OCI-M1 (cell line): ENCODE measurements at places on chromosomes 7 and 10.

- DNase-seq = no peak
Observed at GRCh38 chr7:128060018-128060417, 28.8 kb upstream of the LRRC4 start.

DNA sequence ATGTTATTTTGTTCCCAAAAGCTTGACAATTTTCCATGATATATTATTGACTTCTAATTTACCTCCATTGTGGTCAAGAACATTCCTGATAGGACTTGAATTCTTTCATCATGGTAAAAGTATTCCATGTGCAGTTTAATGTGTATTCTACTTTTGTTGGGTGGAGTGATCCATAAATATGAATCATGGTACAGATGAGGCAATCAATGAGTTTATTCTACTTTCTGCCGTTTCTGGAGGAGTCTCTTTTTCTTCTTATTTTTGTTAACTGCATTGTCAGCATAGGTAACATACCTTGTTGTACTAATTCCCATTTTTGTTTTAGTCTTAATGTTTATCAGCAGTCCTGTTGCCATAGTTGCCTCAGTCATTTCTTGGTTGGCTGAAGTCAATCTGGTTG is 69.6 kb downstream of the SHOC2 start:
- DNase-seq = no peak

DNA sequence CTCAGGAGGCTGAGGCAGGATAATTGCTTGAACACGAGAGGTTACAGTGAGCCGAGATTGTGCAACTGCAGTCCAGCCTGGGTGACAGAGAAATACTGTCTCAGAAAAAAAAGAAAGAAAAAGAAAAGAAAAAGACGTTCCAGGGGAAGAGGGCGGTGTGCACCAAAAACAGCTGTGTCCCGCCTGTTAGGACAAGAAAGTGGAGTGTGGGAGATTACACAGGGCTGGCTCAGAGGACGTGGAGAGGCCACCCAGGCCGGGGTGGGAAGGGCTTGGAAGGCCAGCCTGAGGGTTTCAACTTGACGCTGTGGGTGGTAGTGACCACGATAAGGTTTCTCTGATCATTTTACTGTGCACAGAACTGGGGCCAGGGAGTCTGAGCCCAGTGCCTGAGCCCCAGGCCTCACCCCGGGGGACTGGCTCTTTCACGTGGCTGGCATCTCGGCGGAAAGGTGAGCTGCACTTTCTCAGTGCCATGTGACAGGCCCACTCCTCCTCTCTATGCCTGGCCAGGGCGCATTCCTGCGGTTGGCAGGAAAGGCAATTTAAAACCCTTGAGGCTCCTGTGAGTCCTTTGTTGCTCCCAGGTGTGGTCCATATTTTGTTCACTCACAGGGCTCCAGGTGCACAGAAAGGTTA is 13.9 kb downstream of the RHBDD2 start:
- DNase-seq = peak; percentile 26

DNA sequence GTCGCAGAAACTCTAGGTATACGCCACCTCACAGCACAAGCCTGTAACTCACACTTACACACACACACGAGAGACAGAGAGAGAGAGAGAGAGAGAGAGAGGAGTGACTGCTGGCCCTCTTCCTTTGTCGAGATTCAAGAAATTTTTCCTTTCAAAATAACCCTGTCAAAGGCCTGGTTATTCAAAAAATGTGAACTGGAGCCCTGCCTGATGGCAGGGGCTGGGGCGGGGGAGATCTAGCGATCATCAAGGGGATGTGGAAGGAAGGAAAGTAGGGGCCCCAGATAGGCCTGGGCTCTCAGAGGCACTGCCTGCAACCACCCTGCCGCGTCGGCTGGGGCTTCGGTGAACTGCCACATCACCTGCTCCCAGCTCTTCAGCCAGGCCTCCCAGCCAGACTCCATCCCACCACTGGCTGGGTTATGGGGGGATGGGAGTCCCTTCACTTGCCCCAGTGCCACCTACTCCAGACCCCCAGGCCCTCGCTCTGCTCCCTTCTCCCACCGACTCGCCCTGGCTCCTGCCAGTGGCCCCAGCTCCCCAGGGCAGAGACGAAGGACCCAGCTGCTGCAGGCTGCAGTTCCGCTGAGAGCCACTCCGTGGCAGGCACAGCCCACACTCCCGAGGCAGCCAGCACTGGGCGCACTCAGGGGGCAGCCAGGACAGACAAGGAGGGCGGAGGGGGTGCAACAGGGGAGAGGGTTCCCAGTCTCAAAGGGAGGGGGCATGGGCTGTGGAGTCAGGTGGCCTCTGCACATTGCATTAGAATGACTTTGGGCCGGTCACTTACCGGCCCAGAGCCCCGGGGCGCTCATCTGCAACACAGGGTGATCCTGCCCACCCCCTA is 15.3 kb downstream of the KCNH2 start:
- peak; percentile 73 for DNase-seq

GRCh38 chr7:89223900-89224395 is 428.4 kb upstream of the TEX47 start:
- no peak for DNase-seq

DNA sequence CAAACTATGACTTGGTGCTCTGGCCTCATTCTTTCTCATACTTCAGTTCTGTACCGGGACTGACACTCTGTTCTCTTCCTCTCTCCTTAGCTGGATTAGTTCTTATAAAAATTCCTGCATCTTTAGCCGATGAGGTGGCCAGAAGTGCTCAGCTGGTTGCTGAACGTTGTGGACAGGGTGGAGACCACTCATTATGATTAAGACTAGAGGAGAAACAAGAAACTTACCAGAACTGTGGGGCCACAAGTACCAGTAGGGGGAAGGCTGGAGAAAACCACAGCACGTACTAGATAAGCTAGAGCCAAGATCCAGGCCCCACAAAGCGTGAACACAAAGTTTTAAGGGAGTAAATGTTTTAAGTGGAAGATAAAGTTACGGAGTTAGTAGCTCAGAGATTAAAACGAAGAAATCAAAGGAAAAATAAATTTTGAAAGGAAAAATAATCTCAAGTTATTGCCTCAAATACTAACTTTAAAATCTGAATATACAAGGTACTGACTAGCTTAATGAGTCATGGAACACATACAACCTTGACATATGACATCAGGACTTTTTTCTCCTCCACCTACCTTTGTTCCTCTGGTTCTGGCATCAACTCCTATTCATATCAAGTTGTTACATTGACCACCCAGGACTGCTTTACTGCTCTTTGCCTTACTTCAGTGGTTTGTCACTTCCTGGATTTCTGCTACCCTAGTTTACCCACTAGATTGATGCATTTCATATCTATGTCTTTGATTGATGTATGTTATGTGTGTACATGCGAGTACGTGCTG is 469.0 kb downstream of the TFEC start:
- DNase-seq = peak; percentile 70

GRCh38 chr7:101535351-101535751 is 93.7 kb downstream of the MYL10 start:
- DNase-seq = no peak

DNA sequence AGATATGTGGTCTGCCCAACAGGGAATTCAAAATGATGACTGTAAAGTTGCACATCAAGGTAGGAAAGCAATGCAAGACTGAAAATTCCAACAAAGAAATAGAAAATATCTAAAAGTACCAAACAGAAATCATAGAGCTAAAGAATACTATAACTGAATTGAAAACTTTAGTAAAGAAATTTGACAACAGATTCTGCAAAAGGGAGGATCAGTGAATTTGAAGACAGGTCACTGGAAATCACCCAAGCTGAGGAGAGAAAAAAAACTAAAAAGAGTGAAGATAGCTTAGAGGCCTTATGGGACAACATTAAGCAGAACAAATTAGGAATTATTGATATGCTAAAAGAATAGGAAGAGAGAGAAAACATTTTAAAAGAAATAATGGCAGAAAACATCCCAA is 240.6 kb downstream of the SNX13 start:
- no peak for DNase-seq

GRCh38 chr10:60942788-60943315 is 1.1 kb downstream of the RHOBTB1 start:
- DNase-seq = peak; percentile 82

GRCh38 chr7:23276376-23276775 is 22.8 kb upstream of the MALSU1 start:
- DNase-seq = peak; percentile 42

GRCh38 chr7:41820111-41820671 is 117.3 kb upstream of the INHBA start:
- DNase-seq = no peak

- no peak for DNase-seq
Observed at GRCh38 chr10:31017534-31018355, 13.9 kb downstream of the ZNF438 start.

DNA sequence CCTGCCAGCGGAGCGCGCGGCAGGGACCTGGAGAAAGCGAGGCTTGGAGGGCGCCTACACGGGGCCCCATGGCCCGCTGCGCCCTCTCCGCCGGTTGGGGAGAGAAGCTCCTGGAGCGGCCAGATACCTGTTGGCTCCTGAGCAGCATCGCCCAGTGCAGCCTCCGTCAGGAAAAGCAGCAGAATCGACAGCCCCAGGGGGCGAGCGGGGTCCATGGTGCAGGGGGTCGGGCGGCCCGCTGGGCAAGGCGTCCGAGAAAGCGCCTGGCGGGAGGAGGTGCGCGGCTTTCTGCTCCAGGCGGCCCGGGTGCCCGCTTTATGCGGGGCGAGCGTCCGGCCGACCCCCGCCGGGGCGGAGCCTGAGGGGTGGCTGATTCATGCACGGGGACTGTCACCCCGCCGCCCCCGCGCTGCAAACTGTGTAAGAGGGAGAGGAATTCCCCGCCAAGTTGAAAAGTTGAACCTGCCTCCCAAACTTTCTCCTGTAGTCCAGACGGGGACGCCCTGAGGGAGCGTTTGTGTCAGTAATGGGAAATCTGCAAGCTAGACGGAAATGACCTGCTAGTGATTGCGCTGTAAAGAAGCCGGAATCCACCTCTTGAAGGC is at the start of gene TFPI2:
TSS of gene TFPI2 (minus strand) at position 290 of the 605 bp plus-strand sequence. CDS start at position 215, 75 bp downstream.
- no peak for DNase-seq

DNA sequence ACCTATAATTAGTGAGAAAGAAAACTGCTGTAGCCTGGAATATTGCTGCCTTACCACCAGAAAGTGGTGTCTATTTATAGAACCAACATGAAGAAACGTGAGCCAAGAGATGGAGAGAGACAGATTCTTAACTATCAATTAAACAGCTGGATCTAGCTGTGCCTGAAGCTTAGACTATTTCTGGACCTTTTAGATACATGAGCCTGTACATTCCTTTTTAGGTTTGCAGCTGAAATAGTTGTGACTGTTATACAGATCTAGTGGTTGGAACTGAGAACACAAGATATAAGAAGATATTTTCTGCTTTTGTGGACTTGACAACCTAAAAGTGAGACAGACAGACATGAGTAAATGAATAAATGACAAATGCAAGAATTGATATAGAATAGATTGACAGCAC is 73.4 kb downstream of the CDK14 start:
- no peak for DNase-seq

DNA sequence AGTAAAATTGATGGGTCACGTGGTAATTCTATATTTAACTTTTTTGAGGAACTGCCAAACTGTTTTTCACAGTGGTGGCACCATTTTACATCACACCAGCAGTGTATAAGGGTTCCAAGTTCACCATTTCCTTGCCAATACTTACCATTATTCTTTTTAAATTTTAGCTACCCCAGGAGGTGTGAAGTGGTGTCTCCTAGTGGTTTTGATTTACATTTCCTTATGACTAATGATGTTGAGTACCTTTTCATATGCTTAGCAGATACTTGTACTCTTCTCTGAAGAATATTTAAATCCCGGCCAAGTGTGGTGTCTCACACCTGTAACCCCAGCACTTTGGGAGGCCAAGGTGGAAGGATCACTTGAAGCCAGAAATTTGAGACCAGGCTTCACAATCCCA is 28.5 kb downstream of the FHIP2A start:
- DNase-seq = no peak

DNA sequence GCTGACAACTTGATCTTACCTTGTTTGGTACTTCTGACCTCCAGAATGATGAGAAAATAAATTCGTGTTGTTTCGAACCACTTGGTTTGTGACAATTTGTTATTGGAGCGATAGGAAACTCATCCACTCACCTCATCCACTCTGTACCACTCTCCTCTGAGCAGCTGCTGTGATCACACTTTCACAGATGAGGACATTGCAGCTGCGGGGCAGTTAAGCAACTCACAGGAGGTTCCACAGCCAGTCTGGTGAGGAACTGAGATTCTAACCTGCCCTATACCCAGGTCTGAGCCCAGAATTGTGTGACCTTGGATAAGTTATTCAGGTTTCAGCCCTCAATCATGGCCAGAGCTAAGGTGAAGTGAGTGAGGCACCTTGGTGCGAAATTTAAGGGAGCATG is 35.2 kb downstream of the BTBD16 start:
- DNase-seq = no peak

GRCh38 chr7:12102126-12102525 is 109.0 kb upstream of the TMEM106B start:
- no peak for DNase-seq

GRCh38 chr10:100976906-100977305 is 7.6 kb downstream of the SEMA4G start:
- DNase-seq = no peak

DNA sequence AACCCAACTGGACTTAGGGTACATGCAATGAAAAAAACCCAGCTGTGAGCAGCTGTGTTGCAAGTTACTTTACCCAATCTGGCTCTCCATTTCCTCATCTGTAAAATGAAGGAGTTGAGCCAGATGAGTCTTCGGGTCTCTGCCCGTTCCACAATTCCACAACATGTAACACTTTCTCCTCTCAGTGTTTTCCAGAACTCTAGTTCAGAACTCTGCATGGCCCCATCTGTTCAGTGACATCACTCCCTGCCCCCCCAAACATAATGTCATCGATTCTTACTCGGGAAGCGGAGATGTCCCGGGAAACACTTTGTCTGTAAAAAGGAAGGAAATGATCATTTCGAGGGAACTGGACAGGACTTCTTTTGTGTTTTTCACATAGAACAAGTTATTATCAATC is 2.5 kb downstream of the SH3PXD2A start:
- DNase-seq = no peak

DNA sequence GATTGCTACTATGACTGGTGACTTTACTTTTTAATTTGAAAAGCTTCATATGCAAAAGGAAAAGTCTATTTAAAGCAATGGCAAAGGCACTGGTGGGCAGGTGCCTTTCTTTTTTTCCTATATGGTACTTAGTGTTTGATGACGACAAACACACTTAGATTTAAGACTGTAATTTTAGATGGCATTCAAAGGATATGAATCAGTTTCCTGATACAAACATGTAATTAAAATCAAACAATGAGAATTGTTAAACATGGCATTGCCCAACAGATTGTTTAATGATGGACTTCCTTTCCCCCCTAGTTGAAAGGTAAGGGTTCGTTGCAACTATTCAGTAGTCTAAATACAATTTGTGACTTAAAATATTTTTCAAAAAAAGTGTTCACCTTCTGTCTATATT is 106.5 kb upstream of the SEMA3C start:
- no peak for DNase-seq

DNA sequence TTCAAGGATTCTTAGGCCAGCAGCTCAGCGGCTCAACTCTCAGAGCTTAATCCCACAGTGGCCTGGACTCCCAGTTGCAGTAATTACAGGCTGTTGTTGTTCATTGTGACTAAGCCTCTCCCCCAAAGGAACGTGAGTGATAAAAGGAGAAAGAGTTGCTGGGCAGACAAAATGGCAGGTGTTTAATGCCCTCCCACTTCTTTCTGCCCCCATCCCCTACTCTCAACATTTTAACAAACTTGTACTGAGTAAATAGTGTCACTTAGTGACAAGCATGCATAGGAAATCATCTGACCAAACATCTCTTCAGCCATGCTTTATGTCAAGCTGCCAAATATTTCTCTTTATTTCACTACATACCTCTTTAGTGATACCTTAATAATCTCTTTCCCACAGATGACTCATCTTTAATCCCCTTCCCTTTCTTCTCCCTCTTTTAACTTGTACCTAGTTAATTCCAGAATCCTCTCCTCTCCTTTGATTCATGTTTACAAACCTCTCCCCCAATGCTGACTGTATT is 12.4 kb upstream of the MTERF1 start:
- no peak for DNase-seq
